ENCODE measurements at places on chromosomes 12 and 14. TPM values are rescaled to one million over a fixed set of nuclear protein-coding genes. Genes with fewer than 3 reads are reported as not detected.

RPS26 gene
- 308 TPM for total RNA-seq

POTEM gene
- total RNA-seq, result not detected

DENND5B gene
- total RNA-seq, result 42.6 TPM

OASL gene
- total RNA-seq, result not detected

FIGNL2 gene
- 2.1 TPM for total RNA-seq

GALNT6 gene
- 6.3 TPM for total RNA-seq

GDF11 gene
- 1.8 TPM for total RNA-seq

NOXRED1 gene
- 9.0 TPM for total RNA-seq

ABCD2 gene
- 8.8 TPM for total RNA-seq

PRB2 gene
- not detected for total RNA-seq

ZDHHC22 gene
- total RNA-seq, result not detected

BMAL2 gene
- total RNA-seq, result 2.4 TPM

APOF gene
- not detected for total RNA-seq

HAL gene
- 0.20 TPM for total RNA-seq

KLRD1 gene
- total RNA-seq, result 1.5 TPM

GPRC5D gene
- not detected for total RNA-seq

KLRF1 gene
- total RNA-seq, result 0.78 TPM

TGM1 gene
- total RNA-seq, result 20.9 TPM

ACSM4 gene
- not detected for total RNA-seq

GALNT8 gene
- 3.1 TPM for total RNA-seq

RAD51AP1 gene
- 0.60 TPM for total RNA-seq

JAG2 gene
- total RNA-seq, result 13.3 TPM

CCDC38 gene
- not detected for total RNA-seq

CCDC88C gene
- total RNA-seq, result 6.1 TPM

DEPDC4 gene
- total RNA-seq, result 1.2 TPM

KCNH3 gene
- total RNA-seq, result not detected

MMP19 gene
- 3.1 TPM for total RNA-seq

PLD4 gene
- not detected for total RNA-seq

HRK gene
- 0.21 TPM for total RNA-seq

SLC39A9 gene
- 52.2 TPM for total RNA-seq

ETFBKMT gene
- 1.6 TPM for total RNA-seq

LIMA1 gene
- total RNA-seq, result 87.7 TPM

AMN gene
- total RNA-seq, result not detected

LPAR5 gene
- total RNA-seq, result 11.4 TPM

SIX1 gene
- 7.5 TPM for total RNA-seq

AKAP3 gene
- 0.63 TPM for total RNA-seq

OTOGL gene
- 0.60 TPM for total RNA-seq

SLC5A8 gene
- not detected for total RNA-seq

ERC1 gene
- 80.4 TPM for total RNA-seq

All from tibial nerve (tissue), 4 donors.